ENCODE measurements at places on chromosomes 13 and 19.

DNA sequence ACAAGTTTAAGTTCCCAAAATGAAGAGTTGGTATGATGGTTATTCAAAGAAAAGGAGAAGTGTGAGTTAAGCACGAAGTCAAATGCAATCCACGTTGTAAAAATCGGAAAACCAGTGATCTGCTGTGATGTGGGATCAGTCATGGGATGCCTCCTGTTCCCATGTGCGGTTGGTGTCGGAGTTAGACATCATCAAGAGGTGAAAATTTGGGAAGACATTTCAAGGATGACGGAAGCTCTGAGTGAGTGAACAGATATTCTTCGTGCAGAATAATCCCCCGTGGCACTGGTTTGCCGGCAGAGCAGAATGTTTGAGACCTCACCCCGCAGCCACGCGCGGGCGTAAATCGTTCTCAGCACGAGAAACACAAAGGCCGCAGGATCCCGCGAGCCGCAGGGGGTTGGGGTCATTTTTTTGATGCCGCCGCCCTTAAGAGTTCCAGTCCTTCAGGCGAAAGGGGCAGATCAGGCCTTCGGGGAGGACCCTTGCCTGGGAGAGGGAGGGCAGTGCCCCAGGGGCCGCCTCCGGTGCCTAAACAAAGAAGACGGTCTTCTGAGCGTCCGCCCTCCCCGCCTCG lies 13.7 kb upstream of the SOX1 start:
- no peak for DNase-seq

GRCh38 chr13:35500144-35500543 lies 23.7 kb upstream of the MAB21L1 start:
- DNase-seq, result no peak

- DNase-seq, result no peak
Measured at GRCh38 chr13:51542346-51543242, 41.7 kb upstream of the WDFY2 start.

DNA sequence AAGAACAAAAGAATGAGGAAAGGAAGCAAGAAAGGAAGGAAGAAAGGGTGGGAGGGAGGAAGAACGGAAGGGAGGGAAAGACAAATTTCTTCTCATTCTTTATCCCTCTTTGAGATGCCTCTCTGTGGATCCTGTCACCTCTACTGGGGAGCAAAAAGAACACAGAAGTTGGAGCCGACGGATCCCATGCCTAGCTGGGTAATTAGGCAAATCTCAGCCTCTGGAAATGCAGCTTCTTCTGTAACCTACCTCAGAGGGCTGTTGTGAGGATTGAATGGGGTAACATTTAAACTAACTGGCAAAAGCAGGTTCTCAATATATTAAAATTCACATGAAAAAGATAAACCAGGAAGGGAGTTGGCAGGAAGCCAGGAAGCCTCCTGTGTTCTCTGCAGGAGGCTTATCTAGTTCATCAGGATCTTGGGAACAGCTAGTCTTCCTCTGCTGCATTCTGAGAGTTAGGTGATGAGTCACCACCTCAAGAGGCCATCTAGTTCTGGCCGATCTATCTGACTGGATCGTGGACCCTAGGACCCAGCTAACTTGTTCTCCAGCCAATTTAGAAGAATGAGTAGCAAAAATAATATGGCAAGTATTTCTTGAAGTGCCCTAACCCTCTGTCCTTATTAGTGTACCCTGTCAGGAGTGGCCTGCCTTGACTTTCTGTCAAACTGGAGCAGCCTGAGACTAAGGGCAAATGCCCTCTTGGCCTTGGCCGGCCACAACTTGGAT lies 15.2 kb upstream of the CPB2 start:
- no peak for DNase-seq

DNA sequence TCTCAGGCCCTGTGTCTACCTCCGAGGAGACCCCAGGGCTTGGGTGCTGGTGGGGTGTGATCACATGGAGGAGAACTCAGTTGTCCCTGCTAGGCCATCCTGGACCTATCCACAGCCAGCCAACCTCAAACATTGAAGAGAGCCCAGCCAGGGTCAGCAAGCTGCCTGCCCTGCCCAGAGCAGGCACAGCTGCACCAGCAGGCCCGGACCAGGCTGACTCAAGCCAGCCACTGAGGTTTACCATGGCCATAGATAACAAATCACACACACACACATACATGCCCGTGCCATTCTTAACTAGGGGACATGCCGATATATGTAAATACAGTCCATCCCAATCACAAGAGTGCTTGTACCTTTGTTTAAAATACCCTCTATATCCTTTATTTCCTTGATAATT lies 8.1 kb downstream of the ARHGEF7 start:
- no peak for DNase-seq

GRCh38 chr19:45601524-45602374 lies at the start of gene GPR4:
Gene GPR4, minus strand, starts transcription at chr19:45602212. Its CDS starts 10,346 bp downstream, at chr19:45591866.
- DNase-seq, result no peak

DNA sequence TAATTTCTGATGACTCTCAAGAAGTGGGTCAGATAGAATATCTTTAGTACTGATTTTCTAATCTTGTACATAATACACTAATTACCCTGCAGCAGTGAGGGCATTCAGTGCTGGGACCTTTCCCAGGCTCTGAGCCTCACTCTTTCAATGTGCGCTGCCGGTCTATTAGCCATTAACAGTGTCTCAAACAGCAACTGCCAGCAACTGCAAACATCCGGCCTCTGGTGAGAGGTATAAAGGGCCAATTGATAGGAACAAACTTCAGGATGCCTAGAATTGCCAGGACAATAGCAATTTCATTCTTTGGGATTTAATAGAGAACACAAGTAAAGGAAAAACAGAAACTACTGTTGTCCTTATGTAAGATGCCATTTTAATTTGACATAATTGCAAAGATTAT lies 604.4 kb upstream of the SPRY2 start:
- no peak for DNase-seq

DNA sequence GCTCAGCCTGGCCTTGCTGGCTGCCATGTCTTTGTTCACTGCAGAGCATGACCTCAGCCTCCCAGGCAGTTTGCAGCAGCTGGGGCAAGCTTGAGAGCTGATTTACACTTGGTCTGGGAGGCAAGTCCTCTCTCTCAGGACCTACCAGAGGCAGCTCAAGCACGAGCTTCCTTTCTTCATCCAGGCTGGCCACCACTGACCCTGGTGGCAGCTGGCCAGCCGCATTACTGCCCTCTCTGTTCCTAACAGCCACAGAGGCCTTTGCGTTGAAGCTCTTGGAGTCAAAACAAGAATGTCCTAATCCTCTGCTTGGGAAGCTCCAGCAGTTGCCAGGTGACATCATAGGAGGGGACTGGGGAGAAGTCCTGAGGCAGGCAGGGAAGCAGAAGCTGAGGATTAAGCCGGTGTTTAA lies 85.7 kb downstream of the NUFIP1 start:
- DNase-seq, result no peak

DNA sequence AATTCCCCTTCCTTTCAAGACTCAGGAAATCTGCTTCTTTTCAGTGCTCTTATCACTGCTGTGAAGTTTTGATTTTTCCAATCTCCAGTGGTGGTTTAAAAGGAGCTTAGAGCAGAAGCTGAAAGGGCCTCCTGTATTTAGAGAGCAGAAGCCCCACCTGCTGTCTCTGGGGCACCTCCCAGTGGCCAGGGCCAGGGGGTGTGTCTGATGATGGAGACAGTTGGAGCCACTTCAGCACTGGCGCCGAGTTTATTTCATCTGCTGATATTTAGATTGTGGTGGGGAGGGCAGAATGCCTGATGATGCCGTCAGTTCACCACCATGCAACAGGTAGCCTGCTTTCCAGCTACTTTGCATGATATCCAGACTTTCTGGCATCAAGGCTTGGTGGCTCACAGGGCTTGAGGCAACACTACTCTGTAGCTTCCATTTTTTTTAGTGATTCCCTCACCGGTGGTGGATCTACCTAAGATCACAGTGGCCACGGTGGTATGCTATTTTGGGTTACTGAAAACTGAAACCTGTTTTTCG lies 371.9 kb downstream of the KCNRG start:
- DNase-seq, result no peak

- DNase-seq, result no peak
Measured at GRCh38 chr19:4044990-4045465, 21.7 kb downstream of the ZBTB7A start.

DNA sequence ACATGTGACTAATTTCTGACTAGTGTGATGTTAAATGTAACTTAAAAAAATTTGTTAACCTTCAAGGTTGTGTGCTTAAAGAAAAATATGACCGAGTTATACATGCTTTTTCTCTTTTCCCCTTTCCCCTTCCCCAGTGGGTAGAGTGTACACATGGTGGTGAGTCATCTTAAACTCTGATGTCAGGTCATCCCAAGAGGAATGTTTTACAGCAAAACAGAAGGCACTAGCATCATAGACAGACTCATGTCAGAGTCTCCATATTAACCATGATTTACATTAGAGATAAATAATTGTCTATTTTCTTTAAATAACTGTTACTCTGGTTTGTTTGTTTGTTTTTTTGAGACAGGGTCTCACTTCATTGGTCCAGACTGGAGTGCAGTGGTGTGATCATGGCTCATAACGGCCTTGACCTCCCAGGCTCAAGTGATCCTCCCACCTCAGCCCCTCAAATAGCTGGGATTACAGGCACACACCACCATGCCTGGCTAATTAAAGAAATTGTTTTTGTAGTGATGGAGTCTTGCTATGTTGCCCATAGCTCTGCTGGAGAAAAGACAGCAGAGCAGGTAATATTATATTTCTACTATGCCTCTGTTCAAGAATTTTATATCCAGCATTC lies 160.4 kb upstream of the PCDH9 start:
- DNase-seq, result no peak

- peak; percentile 17 for DNase-seq
Measured at GRCh38 chr13:80341101-80341755, at the start of gene SPRY2. Gene SPRY2, minus strand, starts transcription at chr13:80341126. Its CDS starts 3,421 bp downstream, at chr13:80337705.

- DNase-seq, result no peak
Measured at GRCh38 chr19:2529473-2529918, 53.6 kb downstream of the GADD45B start.

DNA sequence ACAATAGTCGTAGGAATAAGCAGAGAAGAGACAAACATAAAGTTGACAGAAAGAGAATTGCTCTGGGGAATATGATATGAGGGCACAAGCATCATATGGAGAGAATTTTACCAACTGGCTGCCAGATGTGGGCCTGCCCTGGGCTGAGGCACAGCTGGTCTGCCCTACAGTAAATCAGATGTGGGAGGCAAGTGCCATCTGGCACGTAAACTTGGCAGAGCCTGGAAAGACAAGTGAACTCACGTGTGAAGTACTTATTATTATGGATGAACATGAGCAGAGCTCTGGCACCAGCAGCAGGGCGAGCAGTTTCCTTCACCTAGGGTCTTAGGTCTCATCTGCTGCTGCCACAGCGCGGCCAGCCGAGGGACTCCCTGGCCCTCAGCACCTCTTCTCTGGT lies 20.6 kb downstream of the PCDH8 start:
- no peak for DNase-seq

DNA sequence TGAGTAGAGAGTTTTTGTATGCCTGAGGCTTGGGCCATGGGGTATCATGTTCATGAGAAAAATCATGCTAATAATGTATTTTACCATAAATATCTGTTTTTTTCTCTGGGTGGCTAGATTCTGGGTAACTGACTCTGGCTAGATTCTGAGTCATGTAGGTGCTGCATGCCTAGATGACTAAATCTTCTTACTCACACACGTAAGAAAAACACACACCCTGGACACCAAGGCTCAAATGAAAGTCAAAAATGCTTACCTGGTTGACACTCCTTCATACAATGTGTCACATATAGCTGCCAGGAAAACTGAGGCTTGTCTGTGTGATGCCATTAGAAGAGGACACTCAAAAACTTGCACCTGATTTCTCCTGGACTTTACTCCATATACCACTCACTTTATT lies 597.4 kb upstream of the SLITRK1 start:
- DNase-seq, result no peak

GRCh38 chr13:82878536-82878935 lies 1003.7 kb downstream of the SLITRK1 start:
- no peak for DNase-seq

GRCh38 chr19:43518051-43518450 lies 8.9 kb downstream of the ETHE1 start:
- DNase-seq, result no peak

DNA sequence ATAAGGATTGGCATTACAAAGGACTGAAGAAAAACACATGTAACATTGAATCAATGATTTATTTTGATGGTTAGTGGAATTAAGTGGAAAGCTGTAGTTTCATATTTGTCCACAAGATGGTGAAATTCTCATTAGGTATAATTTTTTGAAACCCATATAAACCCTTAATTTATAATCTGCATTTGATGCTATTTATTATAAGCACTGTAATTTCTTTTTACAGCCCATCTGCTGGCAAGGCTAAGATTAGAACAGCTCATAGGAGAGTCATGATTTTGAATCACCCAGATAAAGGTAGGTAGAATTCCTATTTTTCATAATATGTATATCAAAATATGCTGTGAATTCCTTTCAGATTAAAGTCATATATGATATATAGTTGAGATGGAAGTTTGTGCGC lies 62.2 kb downstream of the DNAJC15 start:
- DNase-seq, result no peak

- DNase-seq, result no peak
Measured at GRCh38 chr19:44643605-44644401, at the start of gene PVR. Gene PVR, plus strand, starts transcription at chr19:44643910. Its CDS starts 187 bp downstream, at chr19:44644097.

DNA sequence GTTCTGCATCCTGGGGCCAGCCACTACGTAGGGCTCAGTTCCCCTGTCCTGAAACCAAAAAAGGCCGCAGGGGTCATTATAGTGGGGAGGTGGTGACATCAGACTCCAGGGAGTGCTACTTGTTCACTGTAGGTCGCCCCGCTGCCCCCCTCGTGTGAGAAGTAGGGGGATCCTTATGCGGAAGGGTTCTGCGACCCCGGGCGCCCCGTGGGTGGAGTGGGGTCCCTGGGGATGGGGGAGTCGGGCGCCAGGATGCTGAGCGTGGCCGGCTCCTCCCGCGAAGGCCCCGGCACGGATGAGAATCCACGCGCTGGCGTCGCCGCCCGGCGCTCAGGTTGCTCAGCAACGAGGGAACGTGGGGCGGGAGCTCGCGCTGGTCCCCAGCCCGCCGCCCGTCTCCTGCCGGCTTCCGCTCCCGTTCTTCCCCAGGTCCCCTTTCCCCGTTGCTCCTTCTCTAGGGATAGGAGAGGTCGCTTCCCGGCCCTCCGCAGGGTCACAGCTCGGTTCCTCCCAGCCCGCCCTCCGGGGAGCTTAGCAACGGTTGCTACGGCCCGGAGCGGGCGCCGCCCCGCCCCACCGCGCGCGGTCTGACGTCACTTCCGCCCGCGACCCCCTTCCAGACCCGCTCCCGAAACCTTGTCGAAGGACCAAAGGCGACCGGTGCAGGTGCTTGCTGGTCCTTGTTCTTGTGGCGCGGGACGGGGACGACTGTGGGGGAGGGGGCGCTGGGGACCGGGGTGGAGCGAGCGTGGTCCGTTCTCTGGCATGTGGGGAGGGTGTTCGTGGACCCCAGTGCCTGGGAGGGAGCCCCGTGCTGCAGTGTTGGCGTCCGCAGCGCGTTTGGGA lies at the start of gene NAT14:
TSS of gene NAT14 (plus strand) at position 596 of the 846 bp plus-strand sequence. CDS start 521 bp downstream, outside the sequence.
- no peak for DNase-seq

GRCh38 chr19:30799865-30800755 lies 427.9 kb downstream of the ZNF536 start:
- no peak for DNase-seq

DNA sequence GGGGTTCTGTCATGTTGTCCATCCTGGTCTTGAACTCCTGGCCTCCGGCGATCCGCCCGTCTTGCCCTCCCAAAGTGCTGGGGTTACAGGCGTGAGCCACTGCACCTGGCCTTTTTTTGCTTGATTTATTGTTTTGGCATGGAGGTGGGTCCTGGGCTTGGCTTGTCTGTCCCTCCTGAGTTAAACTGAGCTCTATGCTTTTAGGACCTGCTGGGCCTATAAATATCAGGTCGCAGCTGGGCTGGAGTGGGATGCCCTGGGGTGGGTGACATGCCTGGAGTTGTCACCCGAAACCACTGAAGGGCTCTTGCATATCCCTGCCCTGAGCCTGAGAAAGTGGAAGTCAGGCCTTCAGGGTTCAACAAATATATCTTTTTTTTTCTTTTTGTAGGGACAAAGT lies 5.5 kb downstream of the ARRDC5 start:
- DNase-seq, result no peak

GRCh38 chr13:105679838-105680237 lies 855.6 kb downstream of the EFNB2 start:
- no peak for DNase-seq
